ENCODE measurements at places on chromosomes 7 and 10.

DNA sequence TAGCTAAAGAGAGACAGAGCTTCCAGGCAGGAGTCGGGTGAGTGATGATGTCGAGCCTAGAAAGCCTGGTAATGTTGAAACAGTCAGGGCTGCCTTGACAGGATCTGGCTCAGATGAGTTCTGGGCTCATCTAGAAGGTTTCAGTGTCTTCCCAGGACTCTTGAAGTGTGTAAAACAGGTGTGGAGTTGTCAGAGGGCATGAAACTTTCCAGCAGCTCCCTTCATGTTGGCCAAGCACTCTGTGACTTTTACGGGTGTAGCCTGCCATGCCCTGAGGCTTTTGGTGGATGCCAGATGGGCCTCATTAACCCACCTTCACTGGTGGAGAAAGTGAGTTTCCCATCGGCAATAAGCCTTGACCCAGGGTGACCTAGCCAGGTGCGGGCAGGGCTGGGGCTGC lies 66.4 kb upstream of the PDCD4 start:
- no peak for DNase-seq

DNA sequence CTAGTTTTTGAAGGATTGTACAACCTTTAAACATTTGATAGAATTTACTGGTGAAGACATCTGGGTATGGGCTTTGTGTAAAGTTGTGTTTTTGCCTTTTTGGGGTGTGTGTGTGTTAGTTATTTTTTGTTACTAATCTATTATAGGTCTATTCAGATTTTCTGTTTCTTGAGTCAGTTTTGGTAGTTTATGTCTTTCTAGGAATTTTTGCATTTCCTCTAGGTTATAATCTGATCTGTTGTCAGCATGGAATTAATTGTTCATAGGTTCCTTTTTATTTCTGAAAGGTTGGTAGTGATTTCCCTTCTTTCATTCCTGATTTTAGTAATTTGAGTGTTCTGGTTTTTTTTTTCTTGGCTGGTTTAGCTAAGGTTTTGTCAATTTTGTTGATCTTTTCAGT lies 17.7 kb downstream of the SEPTIN7 start:
- DNase-seq = no peak

DNA sequence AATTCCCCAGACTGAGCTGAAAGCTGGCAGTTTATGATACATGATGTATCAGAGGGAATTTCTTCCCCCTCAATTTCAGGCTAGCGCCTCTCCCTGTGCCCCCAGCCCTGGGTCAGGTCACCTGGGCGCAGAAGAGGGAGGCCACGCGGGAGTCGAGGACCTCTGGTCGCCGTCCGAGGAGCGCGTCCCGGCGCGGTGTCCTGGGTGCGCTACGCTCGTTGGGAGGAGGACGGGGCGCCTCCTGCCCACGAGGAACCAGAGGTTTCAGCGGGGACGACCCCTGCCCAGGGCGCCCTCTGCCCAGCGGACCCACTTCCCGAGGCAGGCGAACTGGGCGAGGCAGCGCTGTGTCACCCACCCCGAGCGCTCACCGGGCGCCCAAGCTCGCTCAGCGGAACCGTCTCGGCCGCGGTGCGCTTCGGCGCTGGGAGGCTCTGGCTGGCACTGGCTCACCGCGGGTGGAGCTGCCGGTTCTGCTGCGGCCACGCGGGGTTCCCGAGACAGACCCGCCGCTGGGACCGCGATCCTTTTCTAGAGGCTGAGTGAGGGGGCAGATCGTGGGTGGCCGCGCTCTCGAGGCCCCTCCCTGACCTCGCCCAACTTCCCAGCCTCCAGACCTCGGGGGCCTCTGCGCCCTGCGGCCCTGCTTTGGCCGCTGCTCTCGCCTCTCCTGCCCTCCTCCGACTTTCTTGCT lies at the start of gene FAM237B:
TSS of gene FAM237B (minus strand) at position 504 of the 694 bp plus-strand sequence. CDS start 1,556 bp downstream, outside the sequence.
- no peak for DNase-seq

DNA sequence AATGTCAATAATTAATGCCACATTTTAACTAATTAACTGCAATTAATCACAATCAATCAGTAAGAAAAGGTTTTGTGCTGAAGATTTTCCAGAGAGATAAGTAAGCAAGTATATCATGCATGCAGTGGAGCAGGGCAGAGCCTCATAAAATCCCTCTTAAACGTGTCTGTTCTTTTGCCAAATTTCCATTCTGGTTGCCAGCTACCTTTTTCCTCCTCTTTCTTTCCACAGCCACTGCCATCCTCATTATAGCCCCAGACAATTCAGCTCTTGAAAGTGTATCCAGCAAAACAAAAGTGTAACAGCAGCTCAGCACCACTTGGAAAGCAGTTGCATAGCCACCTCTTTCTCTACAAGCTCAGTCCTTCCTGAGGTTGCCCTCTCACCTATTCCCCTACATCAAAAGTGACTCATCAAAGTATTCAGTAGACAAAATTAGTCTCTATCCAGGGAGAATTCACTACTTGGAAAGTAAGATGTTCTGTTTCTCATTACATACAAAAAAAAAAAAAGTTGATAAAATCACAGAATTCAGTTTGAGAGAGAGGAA lies 26.9 kb upstream of the EPHB6 start:
- no peak for DNase-seq

DNA sequence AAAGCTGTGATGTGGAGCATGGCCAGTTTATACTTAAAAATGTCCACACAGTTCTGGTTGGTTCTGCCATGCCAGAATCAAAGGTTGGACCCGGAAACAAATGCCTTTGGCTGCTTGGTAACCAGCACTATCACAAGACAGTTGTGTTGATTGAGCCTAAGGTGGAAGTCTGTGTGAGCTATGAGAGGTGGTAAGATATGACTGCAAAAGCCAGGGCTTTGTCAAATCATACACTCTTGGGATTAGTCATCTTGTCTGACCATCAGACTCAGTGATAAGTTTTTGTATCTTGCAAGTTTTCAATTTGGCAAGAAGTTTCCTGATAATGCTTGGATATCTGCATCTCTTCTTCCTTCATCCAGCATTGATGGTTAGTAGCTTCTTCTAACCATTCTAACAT lies 35.5 kb downstream of the GPR141 start:
- DNase-seq = no peak

- DNase-seq = no peak
Measured at GRCh38 chr7:8221101-8221495, 40.9 kb downstream of the ICA1 start.

- DNase-seq = no peak
Measured at GRCh38 chr10:132363376-132363775, 31.4 kb downstream of the LRRC27 start.

DNA sequence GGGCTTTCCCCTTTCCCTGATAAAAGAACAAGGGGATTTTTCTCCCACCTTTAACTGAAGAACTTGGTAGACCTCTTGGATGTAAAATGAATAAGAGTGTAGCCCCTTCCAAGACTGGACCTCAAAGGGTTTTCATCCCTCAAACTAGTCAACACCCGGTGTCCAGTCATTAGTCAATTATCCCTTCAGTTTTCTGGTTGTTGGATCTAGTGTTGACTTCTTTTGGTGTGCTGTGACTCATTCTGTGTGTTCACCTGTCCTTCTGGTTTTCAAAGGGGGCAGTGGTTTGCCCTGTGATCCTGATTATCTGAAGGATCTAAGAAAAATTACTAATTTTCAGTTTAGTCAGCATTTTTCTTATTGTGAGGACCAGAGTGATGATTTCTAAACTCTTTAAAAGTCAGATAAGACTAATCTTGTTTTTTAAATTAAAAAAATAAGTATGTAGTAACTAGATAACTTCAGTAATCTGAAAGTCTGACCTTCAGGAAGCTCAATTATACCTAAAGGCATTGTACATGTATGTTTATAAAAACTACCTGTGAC lies 583.5 kb downstream of the CNTNAP2 start:
- DNase-seq = no peak

DNA sequence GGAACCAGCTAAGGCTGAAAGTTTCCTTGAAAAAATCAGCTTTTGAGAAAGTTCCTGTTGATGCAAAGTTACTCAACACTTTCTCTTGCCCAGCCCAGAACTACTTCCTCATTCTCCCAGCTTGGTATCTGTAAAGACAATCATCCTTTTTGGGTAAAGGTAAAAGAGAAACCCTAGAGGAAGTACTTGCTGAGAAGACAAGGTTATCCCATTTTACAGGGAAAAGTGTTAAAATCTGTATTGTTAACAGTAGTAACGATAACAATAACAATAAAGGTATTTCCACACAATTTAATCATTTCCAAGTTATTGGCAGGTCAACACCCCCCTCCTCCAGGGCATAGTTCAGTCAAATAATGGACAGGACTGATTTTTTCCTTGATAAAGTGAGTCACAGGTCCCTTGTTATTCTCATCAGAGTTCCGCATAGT lies 2.4 kb downstream of the ALOX5 start:
- no peak for DNase-seq

DNA sequence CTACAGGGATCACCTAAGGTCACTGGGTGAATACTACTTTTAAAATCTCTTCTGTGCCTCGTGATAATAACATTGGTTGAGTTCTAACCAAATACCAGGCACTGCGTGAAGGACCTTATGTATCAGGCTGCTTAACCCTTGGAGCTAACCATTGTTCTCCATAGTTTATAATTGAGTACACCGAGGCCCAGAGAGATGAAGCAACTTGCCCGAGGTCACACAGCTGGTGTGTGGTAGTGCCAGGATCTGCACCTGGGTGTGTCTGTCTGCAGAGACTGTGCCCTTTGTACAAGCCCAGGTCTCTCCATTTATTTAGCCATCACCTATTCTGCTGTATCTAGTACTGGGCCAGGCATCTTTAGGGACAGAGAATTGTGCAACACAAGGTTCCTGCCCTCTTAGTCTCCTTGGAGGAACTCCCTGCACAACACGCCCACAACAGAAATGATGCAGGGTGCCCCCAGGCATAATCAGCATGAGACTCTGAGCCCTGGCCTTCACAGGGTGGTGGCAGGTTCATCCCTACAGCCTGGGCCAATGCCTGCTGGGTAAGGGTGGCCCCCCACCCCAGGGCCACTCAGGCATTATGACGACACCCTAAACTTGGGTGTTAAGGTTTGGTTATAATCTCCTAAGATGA lies 31.5 kb downstream of the UNC5B start:
- DNase-seq = no peak

DNA sequence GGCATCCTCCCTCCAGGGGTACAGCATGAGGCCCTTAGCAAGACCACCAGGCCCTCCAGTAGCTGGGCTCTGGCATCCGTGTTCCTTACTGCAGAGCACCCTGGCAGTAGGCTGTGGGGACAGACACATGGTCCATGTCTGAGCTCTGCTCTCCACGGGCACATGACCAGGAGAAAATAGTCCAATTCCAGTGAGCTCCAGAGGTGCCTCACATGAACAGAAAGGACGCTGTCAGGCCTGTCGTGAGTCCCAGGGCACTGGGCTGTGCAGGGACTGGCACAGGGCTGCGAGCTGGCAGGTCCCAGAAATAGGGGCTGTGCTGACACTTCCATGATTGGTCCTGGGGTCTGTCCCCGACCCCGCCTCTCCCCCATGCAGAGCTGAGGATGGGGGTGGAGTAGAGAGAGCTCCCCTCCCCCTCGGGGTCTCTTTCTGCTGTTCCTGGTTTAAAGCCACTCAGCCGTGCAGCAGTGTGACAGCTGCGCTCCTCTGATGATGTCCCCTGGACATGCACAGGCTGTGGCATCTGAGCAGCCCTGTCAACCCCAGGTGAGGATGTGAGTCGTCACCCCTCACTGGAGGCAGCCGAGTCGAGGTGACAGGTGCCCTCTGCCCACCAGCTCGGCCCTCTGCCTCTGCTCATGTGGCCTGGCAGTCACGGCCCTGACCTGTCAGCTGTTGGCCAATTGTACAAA lies 25.2 kb upstream of the ZNF488 start:
- no peak for DNase-seq

DNA sequence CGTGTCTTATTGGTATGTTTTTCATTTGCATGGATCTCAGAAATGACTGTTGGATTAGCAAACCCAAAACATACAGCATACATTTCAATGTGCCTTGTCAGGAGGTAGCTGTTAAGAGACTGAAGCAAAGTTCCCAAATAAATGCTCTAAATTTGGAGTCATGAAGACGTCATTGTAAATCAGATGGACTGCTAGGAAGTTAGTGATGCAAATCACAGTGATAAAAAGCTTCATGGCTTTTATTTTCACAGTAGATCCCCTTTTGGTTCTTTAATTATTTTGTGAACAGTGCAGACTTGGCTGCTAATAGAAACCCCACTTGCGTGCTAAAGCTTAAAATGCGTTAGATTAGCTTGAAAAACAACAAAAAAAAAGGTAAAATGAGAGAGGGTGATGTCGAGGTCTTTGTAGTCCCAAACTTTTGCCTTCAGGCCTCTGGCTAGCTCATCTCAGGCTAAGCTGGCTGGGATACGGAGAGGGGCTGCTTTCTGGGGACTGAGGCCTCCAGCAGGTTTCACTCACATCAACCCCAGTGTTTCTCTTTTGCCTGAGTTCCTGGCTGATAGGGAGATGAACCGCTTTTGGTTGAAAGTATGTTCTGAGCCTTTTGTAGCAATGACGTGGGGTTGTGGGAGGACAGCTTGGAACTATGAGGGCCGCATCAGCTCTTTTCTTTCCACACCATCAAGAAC lies 107.1 kb upstream of the CDCA7L start:
- DNase-seq = no peak

- DNase-seq = no peak
Measured at GRCh38 chr10:131126321-131127137, 185.0 kb downstream of the TCERG1L start.
